NCI-H1436 (cell line): ENCODE measurements at places on chromosomes 11 and 22.
A peak's percentile ranks its signal among the peaks of the same experiment; 100 is the strongest.

DNA sequence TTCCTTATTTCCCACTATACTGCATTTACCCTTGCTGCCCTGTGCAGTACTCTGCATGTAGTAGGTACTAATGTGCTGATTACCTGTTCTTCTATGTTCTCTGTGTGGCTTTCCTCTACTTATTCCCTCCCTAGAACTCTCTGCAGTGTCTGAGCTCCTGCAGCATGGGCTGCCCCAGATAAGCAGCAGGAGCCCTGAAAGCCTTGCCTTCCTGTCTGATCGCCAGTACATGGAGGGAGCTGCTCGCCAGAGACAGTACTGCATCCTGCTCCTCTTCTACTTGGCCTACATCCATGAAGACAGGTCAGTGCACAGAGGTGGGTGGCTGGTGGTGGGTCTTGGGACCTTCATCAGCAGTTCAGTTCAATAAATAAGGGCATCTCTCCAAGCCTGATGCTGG lies 42.2 kb upstream of the CCDC134 start:
- DNase-seq, result no peak

DNA sequence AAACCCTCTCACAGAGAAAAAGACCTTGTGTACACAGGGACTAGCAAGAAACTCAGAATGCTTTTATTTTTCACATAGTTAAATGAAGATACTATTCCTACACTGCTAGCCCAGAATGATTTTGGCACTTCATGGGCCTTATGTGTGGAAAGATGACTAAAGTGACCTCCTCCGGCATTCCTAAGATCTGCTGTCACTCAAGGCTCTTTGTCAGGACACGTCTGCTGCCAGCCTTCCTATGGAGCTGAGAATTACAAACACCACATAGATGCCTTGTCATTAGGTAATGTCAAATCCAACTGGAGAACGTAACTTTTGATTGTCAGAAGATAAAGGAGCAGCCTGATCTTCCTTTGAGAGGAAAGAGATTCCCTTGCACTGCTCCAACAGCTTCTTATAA lies 249.1 kb downstream of the FAT3 start:
- no peak for DNase-seq

- DNase-seq, result no peak
Observed at GRCh38 chr22:20465759-20466077, 28.1 kb upstream of the SCARF2 start.

DNA sequence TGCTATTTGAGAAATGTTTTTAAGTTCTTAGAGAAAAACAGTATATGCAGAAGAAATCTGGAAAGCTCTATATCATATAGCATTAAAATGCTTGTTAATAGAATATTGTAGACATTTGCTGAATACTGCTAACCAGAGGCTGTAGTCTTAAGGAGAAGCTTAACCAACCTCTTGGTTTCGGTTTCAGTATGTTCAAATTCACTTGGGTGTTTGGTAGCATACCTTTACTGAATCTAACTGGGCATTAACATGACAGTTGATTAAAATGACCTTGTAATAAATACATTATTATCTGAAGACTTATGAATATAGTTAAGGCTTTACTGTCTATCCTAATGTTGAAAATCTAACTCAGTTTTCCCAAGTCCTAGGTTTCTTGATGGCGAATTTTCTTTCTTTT lies 5.4 kb downstream of the PCF11 start:
- no peak for DNase-seq

GRCh38 chr11:332651-333480 lies 12.2 kb upstream of the IFITM3 start:
- DNase-seq, result no peak

DNA sequence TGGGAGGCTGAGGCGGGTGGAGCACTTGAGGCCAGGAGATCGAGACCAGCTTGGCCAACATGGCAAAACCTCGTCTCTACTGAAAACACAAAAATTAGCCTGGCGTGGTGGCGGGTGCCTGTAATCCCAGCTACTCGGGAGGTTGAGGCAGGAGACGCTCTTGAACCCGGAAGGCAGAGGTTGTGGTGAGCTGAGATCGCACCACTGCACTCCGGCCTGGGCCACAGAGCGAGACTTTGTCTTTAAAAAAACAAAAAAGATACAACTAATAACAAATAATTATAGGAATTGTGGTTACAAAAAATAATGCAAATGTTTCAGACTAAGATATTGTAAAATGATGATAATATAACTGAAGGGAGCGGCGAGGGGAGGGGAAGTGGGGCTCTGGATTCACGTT lies 90.3 kb upstream of the RTL6 start:
- DNase-seq, result no peak

DNA sequence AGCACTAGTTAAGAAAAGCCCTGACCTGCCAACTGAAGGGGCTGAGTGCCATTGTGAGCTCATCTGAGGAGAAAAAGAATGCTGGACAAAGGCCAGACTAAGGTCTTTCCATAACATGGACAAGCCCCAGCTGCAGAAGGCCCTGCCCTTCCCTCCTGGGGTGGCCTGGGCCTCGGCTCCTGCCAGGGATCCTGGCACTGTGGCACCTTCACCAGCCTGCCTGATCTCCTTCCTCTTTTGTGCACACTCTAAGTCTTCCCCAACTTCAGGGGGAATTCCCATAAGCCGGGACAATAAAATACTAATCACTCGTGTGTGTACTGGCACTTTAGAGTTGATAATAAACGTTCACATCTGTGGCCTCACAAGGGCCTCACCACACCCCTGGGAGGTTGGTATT lies 9.9 kb downstream of the TMPRSS13 start:
- no peak for DNase-seq

DNA sequence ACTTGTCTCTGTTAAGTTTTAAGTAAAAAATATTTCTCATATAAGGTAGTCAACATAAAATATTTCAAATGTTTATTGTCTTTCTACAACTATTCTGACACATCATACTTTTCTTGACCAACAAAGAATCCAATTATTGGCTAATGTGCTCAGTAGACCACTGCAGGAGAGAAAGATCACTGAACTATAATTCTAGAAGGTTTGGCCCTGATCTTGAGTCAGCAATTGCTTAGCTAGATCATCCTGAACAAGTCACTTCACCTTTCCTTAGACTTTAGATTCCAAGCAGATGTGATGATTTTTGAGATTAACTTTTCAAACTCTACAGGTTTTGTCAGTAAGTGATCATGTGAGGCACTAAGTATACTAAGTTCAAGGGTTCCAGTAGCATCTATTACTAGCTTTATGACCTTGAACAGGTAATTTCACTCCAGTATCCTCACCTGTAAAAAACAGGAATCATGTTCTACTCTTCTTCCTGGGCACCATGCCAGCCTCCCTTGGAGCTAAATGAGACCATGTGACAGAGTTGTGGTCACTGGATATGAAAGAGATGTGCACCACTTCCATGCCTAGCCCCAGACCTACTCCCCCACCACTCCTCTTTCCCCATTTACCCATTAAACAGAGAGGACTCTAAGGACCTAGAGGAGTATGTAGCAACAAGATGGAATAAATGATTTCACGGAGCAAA lies 17.3 kb downstream of the PGM2L1 start:
- no peak for DNase-seq

DNA sequence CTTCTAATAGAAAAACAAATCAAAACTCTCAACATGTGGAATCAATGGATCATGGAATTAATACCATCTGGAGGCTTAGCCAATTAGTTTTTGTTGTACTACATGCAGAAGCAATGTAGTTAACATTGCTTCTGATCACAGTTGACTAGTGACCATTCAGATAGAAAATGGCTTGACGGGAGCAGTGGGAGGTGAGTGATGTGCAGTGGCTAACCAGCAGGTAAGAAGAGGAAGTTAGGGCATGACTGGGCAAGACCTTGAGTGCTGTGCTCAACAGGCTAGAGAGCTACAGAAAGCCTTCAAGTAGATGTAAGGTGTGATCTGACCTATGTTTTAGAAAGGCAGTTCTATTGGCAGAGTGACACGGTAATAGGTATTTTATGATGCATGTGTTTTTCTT lies 60.7 kb upstream of the ALKBH3 start:
- no peak for DNase-seq

DNA sequence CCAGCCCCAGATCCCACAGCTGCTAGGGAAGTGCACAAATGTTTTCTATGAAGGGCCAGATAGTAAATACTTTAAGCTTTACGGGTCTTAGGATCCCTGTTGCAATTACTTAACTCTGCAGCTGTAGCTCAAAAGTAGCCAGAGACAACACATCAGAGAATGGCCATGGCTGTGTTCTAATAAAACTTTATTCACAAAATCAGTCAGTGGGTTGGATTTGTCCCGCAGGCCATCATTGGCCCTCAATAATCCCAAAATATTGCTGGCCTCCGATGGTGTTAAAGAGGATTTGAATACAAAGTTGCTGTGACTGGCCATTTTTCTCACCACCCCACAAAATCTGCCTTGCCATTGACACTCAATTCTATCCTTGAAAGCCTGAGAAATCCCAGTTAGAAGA lies 49.6 kb downstream of the ISX start:
- no peak for DNase-seq

DNA sequence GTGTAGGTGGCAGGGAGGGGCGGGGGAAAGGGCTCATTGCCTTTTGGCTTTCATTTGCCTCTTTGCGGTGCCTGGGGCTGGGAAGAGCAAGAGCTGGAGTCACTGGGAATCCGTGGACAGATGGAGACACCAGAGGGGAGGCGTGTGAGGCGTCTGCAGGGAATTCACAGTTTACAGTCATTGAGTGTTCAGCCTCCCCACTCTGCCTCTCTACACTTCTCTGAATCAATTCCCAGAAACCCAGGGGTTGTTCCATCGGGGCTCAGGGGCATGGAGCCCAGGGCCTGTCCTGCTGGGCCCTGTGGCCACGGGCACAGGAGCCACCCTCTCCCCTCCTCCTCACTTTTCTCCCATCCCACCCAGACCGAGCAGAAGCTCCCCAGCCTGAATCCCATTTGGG lies 160.5 kb upstream of the NAV2 start:
- DNase-seq, result no peak

GRCh38 chr22:45059296-45059695 lies 49.5 kb upstream of the PHF21B start:
- DNase-seq, result no peak

DNA sequence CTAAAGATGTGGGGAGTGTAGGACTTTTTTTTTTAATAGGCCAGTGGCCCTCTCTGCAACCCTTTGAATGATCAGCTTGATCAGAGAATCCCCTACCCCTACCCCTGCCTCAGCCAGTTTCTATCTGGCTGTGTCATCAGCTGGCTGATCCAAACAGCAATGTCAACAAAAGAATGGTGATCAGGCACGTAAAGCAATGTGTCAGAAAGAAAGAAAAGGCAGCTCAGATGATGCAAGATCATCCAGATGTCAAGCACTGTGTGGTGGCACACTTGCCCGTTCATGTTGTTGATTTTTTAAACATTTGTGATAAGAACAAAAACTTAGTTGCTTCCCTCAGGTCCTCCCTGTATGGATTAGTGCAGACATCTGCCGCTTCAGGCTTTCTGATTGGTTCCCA lies 26.3 kb upstream of the EHF start:
- DNase-seq, result no peak

DNA sequence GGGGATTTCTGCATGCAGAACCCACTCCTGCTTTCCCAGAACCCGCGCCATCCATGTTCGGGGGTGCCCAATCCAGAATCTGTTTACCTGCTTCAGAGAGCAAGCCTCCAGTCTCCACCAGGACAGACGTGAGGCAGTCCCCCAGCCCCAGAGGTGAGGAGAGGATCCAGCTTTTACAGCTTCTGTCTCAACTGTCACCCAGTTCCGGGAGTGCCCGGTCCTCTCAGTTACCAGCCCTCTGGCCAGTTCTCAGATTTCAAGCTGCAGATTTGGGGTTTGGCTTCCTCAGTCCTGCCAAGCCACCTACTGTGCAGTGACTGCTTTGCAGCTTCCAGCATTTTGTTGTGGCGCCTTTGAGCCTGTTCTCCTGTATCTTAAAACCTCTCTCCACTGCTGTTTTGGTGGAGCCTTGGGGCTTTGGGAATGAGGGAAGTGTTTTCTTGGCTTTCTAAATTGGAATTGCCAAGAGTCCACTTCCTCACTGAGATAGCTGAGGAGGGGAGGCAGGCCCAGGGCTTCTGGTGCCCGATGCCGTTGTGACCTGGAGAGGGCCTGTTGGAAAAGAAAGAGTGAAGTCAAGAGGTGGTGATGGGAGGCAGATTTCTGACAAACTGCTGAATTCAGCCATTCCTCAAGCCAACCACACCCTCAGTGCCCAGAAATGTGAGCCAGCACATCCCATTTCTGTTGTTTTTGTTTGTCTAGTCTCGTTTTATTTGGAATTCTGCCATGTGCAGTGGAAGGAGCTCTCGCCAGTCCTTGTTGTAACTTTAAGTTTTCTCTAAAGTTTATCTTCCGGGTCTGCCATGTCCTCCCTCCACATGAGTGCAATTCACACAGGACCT lies 513.4 kb downstream of the TBC1D22A start:
- DNase-seq, result no peak

DNA sequence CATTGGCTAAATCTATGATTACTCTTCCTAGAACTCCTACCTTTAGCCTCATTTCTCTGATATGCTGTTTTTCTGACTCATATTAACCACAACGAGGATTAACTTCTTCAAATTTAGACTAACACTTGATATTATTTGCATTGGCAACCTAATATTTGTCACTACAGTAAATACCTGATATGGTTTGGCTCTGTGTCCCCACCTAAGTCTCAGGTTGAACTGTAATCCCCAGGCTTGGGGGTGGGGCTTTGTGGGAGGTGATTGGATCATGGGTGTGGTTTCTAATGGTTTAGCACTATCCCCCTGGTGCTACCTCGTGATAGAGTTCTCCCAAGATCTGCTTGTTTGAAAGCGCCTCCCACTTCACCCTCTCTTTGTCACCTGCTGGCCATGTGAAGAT lies 17.1 kb upstream of the MED17 start:
- no peak for DNase-seq

GRCh38 chr11:30009060-30009459 lies 7.8 kb downstream of the KCNA4 start:
- no peak for DNase-seq

- DNase-seq, result no peak
Observed at GRCh38 chr11:125457814-125458343, 38.2 kb downstream of the FEZ1 start.

GRCh38 chr22:48121984-48122383 lies 1359.5 kb downstream of the TBC1D22A start:
- DNase-seq, result no peak

- peak; percentile 64 for DNase-seq
Observed at GRCh38 chr11:114774599-114775361, 96.5 kb downstream of the NXPE2 start.

DNA sequence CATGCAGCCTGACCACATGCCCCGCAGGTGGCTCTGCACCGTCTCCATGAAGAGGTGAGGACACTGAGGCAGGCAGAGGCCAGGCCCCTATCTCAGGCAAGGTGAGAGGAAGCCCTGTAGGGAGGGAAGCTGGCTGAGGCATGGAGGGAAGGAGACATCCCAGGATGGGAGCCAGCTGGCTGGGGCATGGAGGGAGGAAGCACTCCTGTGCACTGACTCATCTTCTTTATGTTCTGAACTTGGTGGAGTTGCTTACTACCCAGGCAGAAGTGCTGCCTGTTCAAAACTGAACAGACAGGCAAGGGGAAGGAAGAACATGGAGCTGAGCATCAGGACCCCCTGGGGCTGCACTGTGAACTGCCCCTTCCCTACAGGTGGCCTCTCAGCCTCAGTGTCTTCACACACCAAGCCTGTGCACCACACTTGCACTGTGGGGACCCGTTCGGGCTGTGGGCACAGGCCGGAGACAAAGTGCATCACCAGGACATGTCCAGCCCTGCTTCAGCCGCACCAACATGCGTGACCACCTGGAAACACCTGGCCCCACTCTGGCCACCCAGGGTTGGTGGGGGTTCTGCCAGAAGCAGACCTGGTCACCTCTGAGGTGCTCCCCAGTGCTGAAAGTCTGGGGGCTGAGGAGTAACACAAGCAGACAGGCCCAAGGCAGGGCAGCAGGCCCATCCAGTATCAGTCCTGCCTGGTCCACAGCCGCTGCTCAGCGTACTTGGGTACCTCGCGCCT lies 55.5 kb downstream of the DGCR2 start:
- no peak for DNase-seq

- DNase-seq, result no peak
Observed at GRCh38 chr11:61700212-61700611, 20.0 kb downstream of the DAGLA start.
